ENCODE measurements at places on chromosomes 11 and 22.

DNA sequence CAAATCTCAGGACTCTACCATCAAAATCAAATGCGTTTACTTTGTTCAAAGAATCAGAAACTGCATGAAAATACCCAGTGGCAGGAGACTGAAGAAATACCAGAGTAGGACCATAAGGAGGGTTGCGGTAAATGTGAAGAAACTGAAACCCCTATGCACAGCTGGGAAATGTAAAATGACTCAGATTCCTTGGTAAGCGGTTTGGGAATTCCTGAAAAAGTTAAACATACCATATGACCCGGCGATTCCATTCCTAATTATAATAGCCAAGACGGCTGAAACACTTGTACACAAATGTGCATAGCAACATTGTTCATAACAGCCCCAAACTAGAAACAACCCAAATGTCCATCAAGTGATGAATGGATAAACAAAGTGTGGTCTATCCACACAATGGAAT is 114.1 kb upstream of the GRAMD1B start:
- DNase-seq, result no peak

GRCh38 chr11:105315287-105315686 is 175.7 kb upstream of the CARD18 start:
- no peak for DNase-seq

GRCh38 chr11:110870816-110871522 is 158.7 kb upstream of the ARHGAP20 start:
- DNase-seq, result no peak

- DNase-seq, result no peak
These were observed 93.5 kb downstream of the LARGE2 start for GRCh38 chr11:46015941-46016340.

DNA sequence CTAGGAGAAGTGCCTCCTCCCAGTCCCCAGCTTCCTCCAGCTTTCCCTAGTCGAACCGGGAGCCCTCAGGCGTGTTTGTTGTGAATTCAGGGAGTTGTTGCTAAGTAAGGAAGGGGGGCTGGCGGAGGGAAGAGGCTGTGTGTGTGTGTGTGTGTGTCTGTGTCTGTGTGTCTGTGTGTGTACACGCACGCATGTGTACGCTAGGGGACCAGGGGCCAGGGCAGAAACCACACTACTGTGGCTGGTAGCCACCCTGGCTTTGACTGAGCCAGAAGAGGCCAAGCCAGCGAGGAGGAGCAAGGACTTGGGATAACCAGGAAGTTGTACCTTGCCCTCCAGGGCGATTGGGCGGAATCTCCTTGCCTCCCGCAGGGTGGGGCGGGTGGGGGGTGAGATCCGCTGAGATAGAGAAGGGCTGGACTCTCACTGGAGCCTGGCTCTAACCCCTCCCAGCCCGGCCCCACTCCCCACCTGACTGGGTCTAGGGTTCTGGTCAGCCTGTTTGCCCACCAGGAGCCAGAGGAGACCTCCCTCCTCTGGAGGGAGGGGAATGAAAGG is 7.5 kb downstream of the BCL9L start:
- DNase-seq, result peak; percentile 92

DNA sequence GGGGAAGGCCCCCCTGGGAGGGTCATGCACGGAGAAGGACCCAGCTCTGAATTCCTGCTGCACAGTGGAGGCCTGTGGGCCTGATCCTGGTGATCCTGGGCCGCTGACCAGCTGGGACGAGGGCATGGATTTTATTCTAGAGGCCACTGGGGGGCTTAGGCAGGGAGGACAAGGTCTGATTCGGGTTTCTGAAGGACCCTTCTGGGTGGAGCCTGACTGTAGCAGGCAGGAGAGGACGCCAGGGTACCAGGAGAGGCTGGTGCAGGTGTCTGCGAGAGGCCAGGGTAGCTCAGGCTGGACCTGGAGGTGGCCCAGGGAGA is 31.3 kb downstream of the MPPED1 start:
- DNase-seq, result no peak

GRCh38 chr11:110392056-110392455 is 37.7 kb upstream of the FDX1 start:
- no peak for DNase-seq

- no peak for DNase-seq
These were observed 21.8 kb upstream of the OR8G1 start for GRCh38 chr11:124219126-124219525.

DNA sequence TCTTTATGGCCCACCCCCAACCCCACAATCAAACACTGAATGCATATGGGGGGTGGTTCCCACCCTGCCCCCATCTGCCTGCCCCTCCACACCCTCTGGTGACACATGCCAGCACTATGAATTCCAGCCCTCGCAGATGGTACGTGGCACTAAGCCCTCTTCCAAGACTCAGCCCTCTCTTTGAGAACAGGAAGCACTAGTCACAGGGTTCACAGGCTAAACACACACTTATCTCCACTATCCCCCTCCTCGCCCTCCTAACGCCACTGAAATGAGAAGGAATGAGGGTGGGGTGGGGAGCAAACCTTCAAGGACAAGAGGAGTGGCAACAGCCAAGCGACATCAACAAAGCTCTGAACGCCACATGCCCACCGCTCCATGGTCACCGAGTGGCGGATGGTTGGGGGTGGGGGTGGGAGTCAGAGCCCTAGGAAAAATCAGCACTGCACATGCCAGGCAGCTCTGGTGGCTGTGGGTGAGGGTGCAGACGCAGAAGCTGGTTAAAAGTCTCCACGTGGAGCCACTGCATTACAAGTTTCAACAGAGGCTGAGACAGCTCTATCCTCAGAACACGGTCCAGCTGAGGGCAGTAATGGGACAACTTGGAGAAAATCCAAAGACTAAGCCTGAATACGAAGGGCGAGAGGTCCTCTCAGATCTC is 33.6 kb downstream of the TMEM184B start:
- DNase-seq, result peak; percentile 83

DNA sequence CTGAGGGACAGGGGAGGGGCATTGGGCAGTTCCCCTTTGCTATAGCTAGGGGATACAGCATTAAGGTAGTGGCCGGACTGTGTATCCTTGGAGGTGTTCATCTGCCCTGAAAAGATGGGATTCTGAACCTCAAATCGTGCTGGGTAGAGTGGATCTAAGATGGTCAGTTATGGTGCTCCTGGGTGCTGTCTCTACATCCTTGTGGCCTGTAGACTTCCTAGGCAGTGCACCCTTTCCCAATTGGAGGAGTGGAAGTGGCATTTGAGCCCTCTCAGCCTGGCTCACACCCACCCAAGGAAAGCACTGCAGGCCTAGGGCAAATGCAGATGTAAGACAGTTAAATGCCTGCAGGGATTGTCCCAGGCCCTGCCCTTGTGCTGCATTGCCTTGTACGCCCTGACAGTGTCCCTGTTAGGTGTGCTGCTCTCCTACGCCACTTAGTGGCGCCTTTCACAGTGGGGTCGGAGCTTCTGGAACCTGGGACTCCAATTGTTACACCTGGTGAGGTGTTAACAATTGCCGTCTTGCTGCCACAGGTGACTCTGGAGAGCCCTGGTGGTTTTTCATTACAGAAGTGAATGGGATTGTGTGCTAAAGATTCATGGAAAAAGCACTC is 35.0 kb downstream of the PPFIBP2 start:
- no peak for DNase-seq

GRCh38 chr11:130995266-130995665 is 79.0 kb upstream of the SNX19 start:
- DNase-seq, result no peak

DNA sequence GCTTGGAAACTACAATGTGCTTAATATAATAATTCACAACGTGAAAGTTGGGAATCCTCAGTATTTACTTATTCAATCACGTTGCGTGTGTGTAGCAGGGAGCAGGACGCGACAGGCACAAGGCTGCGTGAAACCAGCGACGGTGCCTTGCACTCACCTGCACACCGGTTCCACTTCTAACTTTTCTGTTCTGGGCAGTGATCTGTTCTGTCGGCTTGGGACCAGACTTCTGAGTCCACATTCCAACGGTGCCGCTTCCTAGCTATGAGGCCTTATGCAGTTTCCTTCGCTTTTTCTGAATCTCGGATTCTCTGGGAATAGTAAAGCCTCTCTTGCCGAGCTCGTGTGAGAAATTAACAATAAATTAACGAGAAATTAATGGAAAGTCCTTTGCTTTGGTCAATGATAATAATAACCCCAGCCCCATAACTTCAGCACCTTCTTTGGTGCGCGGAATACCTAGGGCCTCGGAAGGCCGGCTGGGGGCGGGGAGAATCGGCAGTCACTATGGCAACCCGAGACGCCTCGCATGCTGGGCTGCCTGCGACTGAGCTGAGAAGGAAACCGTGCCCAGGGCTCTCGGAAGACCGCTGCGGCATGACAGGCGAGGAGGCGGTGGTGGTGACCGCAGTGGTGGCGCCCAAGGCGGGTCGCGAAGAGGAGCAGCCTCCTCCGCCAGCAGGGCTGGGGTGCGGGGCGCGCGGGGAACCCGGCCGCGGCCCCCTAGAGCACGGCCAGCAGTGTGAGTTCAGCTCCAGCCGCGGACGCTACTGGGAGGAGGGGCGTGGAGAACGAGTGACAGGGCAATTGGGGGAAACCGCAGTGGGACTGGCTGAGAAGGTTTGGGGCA is at the start of gene C11orf97:
TSS of gene C11orf97 (plus strand) at position 530 of the 850 bp plus-strand sequence. CDS start at position 598, 68 bp downstream.
- peak; percentile 34 for DNase-seq

GRCh38 chr11:67392183-67392715 is 463 bp downstream of the RAD9A start:
- no peak for DNase-seq

DNA sequence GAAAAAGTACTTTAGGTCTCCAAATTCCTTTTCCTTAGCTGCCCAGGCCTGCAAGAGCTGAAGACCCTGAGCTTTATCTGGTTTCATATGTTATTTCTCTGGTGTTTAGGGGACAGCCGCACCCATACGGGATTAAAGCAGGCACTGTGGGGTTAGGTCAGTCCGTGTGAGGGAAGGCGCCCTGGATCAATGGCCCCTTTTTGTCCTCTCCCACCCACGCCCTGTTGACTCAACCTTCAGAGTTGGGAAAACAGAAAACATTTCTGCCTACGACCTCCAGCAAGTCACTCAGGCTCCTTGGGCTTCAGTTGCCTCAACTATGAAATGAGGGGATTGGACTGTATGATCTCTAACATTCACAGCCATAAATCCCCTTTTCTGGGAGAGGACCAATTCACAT is 55.2 kb upstream of the BARX2 start:
- no peak for DNase-seq

- DNase-seq, result no peak
These were observed 3.8 kb upstream of the RFPL2 start for GRCh38 chr22:32208681-32209080.
